ENCODE measurements at places on chromosomes 1 and 21.

DNA sequence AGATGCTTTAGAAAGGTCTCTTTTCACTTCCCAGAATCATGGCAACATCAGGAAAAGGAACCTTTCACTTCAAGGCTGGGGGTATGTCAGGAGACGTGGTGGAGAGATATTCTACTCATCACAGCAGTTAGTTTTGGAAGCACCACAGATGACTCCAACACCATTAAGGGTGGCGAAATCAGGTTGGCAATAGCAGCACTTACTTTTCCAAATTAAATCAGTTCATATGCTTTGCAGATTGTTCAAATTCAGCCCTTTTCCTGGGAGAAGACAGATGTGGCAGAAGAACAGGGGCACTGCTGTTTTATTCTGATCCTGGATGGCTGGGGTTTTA, 79.0 kb downstream of the RUNX1 start:
- DNase-seq = no peak

- no peak for DNase-seq
These were observed at the start of gene FOXD3 for GRCh38 chr1:63322114-63322943. TSS of gene FOXD3 (plus strand) at chr1:63322567. CDS start at chr1:63323059, 492 bp downstream.

DNA sequence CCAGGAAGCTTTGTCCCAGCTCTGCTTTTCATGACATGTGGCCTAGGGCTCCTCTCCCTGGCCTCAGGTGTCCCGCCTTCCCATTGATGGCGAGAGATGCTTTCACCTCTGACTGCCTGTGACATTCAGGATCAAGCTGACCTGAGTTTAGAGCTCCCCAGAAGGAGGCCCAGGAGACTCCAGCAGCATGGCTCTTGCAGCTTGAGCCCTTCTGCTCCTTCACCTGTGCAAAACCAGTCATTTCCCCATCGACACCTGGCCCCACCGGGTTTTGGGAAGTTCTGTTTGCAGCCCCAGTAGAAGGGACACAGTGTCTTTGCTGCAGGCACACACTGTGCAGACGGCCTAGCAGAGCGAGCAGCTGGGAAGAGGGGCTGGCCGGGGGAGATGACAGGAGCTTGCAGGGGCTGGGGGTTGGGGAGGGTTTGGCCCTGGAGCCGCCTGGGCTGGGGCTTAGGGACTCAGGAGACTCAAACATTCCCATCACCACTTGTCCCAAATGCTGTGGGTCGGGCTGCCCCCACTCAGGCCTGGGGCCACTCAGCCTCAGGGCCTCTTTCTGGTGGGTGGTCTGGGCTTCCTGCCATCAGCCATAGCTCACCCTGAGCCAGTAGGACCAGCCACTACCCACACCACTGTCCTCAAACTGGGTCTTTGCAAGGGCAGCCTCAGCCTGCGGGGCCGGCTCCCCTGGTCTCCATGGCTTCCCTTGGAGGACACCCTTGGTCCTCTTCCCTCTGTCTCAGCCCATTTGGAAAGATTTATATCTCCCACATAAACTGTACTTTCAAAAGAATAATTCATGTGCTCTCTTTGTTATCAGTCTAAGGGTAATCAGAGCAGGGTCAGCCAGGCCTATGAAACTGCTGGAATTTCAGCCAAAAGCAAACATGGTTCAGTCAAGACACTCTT, 3.8 kb upstream of the EDN2 start:
- no peak for DNase-seq

DNA sequence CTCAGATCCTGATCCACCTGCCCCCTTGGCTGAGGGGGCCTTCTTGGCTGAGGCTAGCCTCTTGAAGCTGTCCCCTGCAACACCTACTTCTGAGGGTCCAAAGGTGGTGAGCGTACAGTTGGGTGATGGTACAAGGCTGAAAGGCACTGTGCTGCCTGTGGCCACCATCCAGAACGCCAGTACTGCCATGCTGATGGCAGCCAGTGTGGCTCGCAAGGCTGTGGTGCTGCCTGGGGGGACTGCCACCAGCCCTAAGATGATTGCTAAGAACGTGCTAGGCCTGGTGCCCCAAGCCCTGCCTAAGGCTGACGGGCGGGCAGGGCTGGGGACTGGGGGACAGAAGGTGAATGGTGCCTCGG, 5.2 kb downstream of the ZNF687 start:
- no peak for DNase-seq

GRCh38 chr1:187001198-187001889, 172.6 kb downstream of the PLA2G4A start:
- DNase-seq = no peak
